Stimulated activated CD8-positive, alpha-beta memory T cell treated with anti-CD3 and anti-CD28 coated beads, Interleukin-7, amount 100 ng/mL, for 4 hours (primary cell): ENCODE measurements at places on chromosomes 1 and 21.

DNA sequence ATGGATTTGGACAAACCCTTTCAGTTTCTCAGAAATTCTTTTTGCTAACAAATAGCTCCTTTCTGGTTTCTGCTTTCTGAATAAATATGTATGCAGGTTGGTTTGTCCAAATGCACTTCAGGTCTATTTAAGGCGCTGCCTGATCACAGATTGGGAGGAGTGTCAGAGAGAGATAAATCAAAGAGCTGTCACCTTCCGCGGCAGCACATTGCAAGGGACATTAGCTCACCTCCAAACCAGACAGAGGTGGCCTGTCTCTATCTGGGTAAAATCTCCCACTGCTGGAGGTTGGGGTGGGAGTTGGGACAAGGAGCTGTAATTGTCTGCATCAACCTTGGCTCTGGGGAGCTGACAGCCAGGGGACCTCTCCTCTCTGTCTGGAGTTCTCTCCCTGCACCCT, 25.2 kb downstream of the PRAMEF20 start:
- DNase-seq, result no peak

DNA sequence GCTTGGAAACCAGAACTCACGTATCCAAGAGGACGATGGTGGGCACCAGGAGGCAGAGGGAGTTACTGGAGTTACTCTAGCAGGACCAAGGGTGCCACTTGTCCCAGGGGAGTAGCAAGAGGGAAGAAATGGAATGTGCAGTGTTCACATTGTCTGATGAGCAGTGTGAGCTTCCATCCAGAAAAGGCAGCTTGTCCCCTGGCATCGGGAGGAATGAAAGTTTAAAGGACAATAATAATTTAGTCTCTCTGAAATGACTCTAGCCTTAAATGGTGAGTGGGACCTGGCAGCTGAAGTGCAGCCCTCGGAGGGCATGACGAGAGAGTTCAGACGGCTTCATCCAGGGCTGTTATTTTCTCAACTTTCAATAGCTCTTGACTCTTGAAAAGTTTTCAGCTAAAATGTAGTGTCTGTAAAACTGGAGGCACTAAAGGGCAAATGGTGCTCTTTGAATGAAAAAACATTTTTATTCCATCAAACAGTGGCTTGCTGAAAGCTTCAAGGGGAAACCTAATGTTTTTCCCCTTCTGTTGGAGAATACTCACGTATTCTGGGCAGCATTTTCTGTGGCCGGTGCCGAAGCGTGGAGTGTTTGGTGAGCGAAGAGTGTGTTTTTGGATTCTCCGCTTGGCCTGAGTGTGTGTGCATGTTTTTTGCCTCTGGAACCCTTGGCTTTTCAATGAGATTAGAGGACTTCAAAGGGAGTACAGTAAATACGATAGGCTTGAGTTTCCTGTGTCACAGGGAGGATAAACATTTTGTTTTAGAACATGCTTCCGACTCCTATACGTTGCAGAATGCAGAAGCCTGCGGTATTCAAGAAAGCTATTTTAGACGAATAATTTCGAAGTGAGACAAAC, 157.3 kb downstream of the GALNT2 start:
- no peak for DNase-seq

- DNase-seq, result no peak
These were observed 27.7 kb downstream of the WARS2 start for GRCh38 chr1:119112791-119113190.

- no peak for DNase-seq
These were observed 3.8 kb downstream of the TNN start for GRCh38 chr1:175071276-175071943.

- no peak for DNase-seq
These were observed 267.4 kb downstream of the KCNH1 start for GRCh38 chr1:210866532-210866931.

DNA sequence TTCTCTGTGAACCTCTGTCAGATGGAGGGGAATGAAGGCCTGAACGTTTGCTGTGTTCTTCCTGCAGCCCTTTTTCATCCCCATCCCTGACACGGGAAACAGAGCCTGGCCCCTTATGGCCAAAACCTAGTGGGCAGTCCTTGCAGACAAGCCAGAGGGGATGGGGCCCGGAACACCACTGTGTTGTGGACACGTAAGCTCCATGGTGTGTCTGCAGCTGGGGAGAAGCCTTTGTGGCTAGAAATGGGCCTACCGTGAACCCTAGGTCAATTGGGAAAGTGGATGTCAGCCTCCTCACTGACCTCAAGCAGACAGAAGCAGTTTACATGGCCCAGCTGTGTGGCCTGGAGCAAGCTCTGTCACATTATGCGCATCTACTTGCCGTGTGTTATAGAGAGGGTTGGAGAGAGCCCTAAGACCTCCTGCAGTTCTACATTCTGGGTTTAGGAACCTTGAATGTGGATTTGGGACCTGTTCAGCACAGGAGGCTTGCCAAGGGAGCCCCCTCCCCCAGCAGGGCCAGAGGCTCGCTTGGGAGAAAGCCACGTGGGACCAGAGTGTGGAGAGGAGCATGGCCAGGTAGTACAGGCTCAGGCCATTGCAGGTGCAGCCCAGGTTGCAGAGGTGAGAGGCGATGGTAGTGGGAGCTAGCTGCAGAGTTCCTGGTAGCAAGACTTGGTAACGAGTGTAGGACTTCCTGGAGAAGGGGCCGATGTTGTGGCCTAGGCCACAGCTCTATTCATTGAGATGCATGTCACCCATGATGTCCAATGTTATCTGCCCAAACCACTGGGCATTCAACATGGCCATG, 20.7 kb downstream of the PARS2 start:
- DNase-seq, result no peak

- no peak for DNase-seq
These were observed 146.6 kb downstream of the VPS13D start for GRCh38 chr1:12376236-12377045.

DNA sequence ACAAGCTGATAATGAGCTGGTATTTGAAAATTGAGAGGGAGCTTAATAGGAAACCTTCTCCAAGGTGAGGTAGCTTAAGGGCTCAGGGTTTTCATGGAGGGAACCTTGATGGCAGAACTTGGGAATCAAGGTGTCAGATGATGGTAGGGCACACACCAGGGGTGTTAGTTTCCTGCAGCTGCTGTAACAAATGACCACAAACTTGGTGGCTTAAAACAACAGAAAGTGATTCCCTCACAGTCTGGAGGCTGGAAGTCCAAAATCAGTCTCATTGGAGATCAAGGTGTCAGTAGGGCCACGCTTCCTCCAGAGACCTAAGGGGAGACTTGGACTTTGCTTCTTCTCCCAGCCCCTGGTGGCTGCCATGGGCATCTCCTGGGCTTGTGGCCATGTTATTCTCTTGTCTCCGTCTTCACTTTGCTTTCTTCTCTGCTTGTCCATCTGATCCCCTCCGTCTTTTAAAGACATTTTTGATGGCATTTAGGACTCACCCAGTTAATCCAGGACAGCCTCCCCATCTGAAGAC, 45.5 kb downstream of the HUNK start:
- DNase-seq, result no peak

DNA sequence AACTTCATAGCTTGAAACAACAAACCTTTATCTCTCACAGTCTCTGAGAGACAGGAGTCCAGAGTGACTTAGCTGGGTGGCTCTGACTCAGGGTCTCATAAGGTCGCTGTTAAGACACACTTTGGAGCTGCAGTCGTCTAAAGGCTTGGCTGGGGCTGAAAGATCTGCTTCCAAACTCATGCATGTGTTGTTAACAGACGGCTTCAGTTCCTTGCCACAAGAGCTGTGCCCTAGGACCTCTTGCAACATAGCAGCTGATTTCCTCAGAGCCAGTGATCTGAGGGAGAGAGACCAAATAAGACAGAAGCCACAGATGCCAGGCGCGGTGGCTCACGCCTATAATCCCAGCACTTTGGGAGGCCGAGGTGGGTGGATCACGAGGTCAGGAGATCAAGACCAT, 176.8 kb downstream of the DISC1 start:
- no peak for DNase-seq

- DNase-seq, result no peak
These were observed 24.2 kb upstream of the NPL start for GRCh38 chr1:182765391-182765790.

DNA sequence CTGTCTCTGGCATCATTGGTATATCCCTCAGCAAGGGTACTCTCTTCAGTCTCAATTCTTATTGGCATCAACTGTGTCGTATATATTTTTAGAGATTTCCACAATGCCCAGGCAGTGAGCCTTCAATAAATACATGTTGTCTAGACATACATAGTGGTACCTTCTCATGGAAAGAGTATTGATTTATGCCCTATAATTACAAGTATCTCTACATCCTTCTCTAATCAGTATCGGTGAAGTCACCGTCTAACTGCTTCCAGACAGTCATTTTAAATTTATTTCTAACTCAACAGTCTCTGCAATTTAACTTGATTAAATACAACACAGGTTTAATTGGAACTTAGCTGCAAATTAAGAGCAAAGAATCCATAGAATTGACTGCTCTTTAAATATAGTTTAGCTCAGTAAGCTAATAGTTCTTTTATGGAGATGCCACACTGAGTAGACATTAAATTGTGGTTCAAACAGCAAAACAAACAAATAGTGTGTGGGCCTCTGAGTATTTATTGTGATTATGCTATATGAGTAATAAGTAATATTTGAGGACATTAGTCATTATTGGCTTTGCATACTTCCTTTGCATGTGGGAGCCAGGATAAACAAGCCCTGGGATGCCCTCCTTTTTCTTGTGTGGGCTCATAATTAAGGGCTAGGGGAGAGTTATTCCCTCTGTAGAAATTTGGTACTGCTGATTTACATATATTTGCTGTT, 126.9 kb upstream of the DUSP10 start:
- DNase-seq, result no peak

DNA sequence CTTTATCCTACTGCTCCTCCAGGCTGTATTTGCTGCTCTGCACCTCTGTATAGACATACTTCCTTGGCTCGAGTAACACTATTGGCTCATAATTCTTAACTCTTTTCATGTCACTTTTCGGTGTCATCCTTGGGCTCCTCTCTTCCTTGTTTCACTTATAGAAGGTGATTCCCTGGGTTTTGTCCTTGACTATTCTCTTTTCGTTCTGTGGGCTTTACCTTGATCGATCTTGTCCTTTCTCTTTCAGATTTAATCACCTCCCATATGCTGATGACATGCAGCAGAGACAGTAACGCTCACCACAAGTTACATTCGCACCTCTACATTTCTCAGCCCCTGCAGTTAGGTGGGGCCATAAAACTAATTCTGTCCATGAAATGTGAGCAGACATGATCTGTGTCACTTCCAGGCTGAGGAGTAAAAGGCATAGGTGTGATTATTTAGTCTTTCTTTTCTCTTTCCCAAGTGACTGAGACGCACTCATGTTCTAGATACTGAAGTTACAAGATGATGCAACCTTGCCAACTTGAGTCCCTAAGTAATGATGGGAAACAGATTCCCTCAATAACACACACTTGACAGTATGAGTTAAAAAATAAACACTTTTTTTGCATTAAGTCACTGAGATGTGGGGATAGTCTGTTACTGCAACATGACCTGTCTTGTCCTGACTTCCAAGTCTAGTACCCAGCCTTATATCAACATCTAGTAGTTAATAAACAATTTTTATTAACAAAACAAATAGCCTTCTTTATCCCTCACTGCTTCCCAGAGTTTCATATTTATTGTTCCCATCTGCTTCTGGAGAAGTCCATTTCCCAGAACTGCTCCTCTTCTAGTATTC, 49.9 kb upstream of the HAO2 start:
- no peak for DNase-seq

DNA sequence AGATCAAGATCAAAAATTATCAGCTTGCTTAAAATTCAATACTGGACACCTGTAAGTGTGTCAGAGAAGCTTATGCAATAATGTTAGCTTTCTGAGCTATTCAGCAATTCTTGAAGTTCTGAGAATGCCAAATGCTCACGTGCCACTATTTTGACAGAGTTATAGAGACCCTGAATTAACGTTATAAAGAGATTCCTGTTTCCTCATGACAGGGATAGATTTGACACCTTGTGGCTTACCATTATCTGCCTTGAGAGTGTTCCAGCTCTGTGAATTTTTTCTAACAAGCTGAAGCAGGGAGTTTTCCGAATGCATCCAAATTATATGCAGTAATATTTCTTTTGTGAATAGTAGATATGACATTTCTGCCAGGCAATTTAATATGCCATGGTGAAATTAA, 781.6 kb downstream of the ADGRL2 start:
- DNase-seq, result no peak

DNA sequence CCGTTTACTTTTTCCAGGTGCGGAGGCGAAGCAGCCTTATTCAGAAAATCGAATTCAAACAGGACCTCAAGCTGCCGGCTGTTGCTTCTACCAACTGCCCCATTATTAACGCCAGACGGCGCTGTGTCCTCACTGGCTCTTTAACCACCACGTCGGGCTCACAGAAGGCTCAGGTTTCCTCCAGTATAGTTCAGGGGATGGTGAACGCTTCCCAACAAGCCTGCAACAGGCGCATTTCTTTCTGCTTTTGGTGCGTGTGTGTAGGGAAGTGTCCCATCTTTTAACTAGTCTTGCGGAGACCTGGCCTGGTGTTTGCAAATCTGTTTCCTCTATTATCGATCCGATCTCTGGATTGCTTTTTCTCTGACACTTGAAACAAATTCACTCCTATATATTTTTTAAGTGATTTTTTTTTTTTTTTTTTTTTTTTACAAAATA, 791 bp upstream of the STUM start:
- peak; percentile 45 for DNase-seq
